ENCODE measurements at places on chromosomes 7 and 10.
A peak's percentile ranks its signal among the peaks of the same experiment; 100 is the strongest.

GRCh38 chr7:114554781-114555537, 140.3 kb downstream of the FOXP2 start:
- no peak for DNase-seq

DNA sequence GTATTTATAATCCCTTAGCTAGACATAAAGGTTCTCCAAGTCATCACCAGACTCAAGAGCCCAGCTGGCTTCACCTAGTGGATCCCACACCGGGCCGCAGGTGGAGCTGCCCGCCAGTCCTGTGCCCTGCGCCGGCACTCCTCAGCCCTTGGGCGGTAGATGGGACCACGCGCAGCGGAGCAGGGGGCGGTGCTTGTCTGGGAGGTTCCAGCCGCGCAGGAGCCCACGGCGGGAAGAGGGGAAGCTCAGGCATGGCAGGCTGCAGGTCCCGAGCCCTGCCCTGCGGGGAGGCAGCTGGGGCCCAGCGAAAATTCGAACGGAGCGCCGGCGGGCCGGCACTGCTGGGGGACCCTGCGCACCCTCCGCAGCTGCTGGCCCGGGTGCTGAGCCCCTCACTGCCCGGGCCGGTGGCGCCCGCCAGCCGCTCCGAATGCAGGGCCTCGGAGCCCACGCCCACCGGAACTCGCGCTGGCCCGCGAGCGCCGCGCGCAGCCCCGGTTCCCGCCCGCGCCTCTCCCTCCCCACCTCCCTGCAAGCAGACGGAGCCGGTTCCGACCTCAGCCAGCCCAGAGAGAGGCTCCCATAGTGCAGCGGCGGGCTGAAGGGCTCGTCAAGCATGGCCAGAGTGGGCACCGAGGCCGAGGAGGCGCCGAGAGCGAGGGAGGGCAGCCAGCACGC, 675.6 kb downstream of the REEP3 start:
- no peak for DNase-seq

DNA sequence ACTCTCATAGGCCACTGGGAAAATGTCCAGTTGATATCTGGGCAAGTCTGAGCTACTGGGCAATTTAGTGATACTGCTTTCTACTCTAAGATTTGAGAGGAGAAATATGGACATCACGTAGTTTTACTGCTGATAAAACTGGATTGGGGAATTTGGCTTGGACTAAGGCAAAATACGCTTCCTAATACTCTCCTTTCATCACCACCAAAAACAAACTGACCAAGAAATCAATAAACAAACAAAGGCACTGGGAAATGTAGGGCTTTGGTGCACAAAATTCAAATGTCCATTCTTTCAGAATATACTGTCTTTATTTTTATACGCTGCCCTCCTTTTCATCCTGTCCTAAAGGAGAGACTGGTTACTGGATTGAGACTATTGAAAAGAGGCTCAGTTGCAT, 145.1 kb upstream of the SP8 start:
- no peak for DNase-seq

DNA sequence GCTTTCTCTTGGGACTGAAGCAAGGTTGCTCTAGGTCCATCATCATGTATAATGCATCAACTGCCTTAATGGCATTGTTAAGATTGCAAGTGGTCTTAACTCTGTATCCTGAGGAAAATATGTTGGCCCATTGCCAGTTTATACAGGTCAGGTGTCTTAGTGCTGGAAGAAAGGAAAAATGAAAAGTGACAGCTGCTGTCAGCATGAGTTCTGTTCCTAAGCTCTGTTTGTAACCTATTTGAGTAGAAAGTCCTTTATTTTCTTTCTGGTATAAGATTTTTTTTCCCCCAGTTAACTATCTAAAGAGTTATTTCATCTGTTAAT, 127.2 kb downstream of the SRI start:
- DNase-seq: no peak

DNA sequence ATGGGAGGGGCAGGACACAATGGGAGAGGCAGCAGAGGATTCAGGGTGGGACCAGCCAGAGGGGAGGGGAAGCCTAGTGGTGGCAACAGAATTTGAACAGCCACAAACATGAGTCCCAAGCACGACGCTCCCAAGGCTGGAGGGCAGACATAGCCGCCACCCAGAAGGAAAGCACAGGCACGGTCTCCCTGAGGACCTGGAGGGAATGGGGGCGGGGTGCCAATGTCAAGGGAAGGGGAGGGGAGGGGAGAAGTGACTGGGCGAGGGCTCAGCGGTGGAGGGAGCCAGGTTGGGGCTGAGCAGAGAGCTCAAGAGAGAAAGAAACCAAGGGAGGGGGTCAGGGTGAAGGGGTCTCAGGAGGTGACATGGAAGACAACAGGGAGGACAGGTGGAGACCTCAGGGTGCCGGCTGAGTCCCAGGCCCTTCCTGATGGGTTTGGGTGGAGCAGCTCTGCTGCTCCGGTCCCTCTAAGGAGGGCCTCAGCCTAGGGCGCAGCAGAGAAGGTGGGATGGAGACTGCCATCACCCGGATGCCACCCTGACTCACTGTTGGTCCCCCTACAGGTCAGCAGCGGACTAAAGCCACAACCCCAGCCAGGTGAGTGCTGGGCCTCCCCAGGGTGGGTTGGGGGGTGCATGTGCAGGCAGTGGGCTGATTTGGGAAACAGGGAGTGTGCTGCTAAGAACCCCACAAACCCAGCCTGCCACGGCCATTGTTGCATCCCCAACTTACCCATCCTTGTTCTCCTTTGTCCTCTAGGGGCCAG, 24.2 kb downstream of the PILRA start:
- no peak for DNase-seq

DNA sequence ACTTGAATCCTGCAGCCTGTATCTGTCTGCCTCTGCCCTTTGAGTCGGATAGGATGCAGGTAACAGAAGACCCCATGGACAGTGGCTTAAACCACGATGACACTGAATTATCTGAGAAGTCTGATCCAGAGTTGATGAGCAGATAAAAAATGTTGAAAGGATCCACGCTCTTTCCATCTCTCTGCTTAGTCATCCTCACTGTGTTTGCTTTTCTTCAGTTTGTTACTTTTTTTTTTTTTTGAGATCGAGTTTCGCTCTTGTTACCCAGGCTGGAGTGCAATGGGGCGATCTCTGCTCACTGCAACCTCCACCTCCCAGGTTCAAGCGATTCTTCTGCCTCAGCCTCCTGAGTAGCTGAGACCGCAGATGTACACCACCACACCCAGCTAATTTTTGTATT, 36.9 kb upstream of the GOLGA7B start:
- DNase-seq: no peak

DNA sequence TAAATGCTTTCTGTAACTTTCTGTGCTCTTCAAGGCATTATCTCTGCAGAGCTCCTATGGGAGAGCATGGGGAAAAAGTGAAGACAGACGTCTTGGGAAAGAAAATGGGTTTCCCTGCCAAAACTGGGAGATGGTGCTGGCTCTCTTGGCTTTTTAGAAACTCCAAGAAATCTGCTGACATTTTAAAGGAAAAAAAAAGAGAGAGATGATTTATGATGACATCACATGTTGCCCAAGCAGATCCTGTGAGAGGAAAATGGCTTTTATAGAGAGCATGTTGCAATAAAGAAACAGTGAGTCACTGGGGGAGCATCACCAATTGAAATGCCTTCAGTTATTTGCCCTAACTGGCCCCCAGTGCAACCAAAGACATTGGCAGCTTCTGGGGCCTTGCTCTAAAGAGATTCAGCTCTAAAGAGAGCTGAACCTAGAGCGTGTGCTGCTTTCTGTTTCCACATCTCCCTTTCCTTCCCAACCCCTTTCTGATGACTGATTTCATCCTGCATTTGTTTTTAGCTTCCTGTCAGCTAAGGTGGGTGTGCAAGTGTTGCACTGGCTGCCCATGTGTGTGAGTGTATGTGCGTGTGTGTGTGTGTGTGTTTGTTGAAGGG, 37.7 kb downstream of the LRMDA start:
- no peak for DNase-seq

- DNase-seq: no peak
Observed at GRCh38 chr7:47458057-47458456, 123.9 kb downstream of the TNS3 start.

GRCh38 chr10:132628966-132629900, 91.6 kb downstream of the INPP5A start:
- DNase-seq: no peak

- DNase-seq: no peak
Observed at GRCh38 chr7:130904792-130905191, 170.8 kb upstream of the KLF14 start.

DNA sequence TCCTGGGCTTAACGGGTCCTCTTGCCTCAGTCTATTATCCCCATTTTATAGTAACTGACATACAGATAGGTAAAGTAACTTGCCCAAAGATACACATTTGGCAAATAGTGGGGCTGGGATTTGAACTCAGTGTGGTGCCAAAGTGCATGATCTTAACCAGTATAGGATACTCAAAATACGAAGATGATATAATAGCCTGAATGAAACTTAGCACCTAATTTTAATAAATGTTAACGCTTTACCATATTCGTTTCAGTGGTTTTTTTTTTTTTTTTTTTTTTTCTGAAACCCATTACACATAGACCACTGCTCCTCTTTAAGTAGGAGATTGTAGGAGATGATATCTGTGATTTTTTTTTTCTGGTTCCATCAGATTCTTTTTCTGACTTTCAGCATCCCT, 21.4 kb downstream of the ACTR3B start:
- DNase-seq: no peak

- no peak for DNase-seq
Observed at GRCh38 chr7:43639858-43640491, 57.1 kb downstream of the STK17A start.

- no peak for DNase-seq
Observed at GRCh38 chr7:148107443-148108127, 483.0 kb upstream of the C7orf33 start.

DNA sequence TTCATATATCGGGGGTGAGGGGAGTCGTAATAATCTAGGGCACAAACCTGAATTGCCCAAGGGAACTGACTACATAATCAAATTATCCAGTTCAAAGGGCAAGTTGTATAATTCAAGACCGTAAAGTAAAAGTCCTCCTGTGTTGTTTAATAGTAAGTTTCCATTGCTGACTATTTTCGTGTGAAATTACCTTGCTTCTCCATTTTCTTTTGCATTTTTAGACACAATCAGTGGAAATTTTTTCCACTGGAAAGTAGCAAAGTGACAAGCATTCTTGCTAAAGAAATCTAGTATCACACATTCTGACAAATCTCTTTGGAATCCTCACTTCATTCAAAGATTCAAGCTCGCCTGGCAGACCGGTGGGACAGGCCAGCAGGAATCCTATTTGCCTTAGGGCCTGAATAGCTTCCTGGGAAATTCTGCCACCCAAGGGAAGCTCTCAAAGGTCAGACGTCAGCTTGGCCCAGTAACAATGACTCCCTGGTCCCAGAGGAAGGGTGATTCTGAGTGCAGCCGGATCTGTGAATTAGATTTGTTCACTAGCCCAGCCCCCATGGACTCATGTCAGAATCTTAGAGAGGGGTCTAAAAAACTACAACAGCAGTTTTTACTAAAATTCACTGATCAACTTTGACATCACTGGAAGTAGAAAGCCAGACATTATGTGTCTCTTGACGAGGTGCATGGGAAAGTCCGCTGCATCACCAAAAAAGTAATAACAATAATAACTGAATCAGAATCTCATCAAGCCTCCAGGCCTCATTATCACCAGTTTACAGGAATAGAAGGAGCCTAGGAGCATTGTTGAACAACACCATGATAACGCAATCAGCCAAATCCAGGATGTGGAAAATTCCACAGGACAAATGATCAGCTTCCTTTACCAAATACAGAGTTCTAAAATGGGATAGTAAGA, 161.0 kb downstream of the SKIDA1 start:
- DNase-seq: no peak

- no peak for DNase-seq
Observed at GRCh38 chr10:113071446-113071845, 121.4 kb downstream of the TCF7L2 start.

- DNase-seq: no peak
Observed at GRCh38 chr7:41487229-41487940, 215.5 kb downstream of the INHBA start.

- no peak for DNase-seq
Observed at GRCh38 chr7:151900986-151901621, 24.2 kb upstream of the PRKAG2 start.

DNA sequence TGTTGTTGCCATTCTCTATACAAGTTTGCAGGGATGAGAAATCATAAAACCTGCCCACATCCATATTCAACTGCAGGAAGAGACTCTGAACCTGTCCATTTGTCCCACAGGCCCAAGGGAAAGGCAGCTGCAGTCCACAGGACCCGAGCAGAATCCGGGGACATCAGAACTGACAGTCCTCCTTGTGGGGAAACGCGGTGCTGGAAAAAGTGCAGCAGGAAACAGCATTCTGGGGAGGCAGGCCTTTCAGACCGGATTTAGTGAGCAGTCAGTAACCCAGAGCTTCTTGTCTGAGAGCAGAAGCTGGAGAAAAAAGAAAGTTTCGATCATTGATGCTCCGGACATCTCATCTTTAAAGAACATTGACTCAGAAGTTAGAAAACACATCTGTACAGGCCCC, 23.5 kb downstream of the GIMAP8 start:
- no peak for DNase-seq

- no peak for DNase-seq
Observed at GRCh38 chr7:149642589-149642988, 130.8 kb downstream of the ZNF467 start.

- DNase-seq: no peak
Observed at GRCh38 chr10:3426190-3426845, 253.7 kb upstream of the PITRM1 start.

- DNase-seq: no peak
Observed at GRCh38 chr7:149853157-149853556, 15.0 kb downstream of the ZNF862 start.

DNA sequence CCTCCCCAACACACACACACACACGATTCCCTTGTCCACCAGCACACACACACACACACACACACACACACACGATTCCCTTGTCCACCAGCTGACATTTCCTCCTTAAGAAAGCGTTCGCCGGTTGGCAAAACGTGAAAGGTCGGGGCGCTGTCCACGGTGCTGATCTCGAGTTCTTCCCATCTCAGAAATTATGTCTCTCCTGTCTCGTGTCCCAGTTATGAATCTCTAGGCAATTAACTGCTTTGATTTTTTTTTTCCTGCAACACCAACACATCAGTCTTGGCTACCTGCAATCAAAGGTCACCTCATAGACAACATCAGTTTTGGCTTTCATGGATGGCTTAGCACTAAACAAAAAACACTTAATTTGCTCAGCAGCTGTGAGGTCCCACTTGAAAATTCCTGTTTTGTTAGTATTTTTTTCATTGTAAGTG, 1.9 kb downstream of the INA start:
- DNase-seq: peak; percentile 6

- DNase-seq: no peak
Observed at GRCh38 chr7:66671034-66671433, 42.4 kb downstream of the KCTD7 start.

Measured in globus pallidus (tissue), 1 donor.